ENCODE measurements at places on chromosomes 7 and 10. TPM values are rescaled to one million over a fixed set of nuclear protein-coding genes. Genes with fewer than 3 reads are reported as not detected.
A peak's percentile ranks its signal among the peaks of the same experiment; 100 is the strongest.

- no peaks in the 10 kb centered on the region for H3K4me1 ChIP-seq
- H3K27ac ChIP-seq, result no peak overlapping the region
- peaks cover 15% of the 10 kb centered on the region for H3K36me3 ChIP-seq
- H3K27me3 ChIP-seq, result no peaks in the 10 kb centered on the region
- no peak for DNase-seq
These were observed 133.1 kb downstream of the SNX13 start for GRCh38 chr7:17807242-17807641.

The CFAP69 gene
- total RNA-seq, result 6.9 TPM

GRCh38 chr7:44969049-44969700 is 9.6 kb downstream of the MYO1G start:
- H3K27me3 ChIP-seq, result no peaks in the 10 kb centered on the region
- DNase-seq, result no peak
- H3K27ac ChIP-seq, result no peak overlapping the region
- H3K4me3 ChIP-seq, result no peak overlapping the region
- no peaks in the 10 kb centered on the region for H3K36me3 ChIP-seq

- no peaks in the 10 kb centered on the region for H3K36me3 ChIP-seq
- H3K27ac ChIP-seq, result peak overlapping the region; percentile 95
- DNase-seq, result no peak
- H3K27me3 ChIP-seq, result no peaks in the 10 kb centered on the region
These were observed 15.4 kb downstream of the TAS2R60 start for GRCh38 chr7:143458681-143459080.

DNA sequence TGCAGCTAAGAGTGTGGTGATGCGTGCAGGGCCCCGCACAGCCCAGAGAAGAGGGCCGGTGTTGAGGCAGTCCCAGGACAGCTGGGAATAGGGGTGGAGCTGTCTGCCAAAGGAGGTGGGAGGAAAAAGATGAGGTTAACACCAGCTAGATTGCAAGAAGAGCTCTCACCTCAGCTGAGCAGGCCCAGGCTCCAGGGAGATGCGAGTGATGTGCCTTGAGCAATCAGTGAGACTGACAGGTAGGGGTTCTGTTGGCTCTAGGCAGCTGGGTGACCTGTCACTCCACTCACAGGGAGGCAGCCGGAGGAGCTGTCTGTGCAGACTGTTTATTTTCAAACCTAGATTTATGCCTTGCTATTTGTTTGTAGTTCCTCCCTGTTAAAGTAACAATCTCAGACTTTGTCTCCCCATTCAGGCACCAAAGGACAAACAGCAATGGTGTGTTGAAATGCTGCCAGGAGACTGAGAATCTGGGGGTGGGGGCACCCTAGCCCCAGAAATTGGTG is 205.1 kb upstream of the CXCL12 start:
- H3K27ac ChIP-seq, result no peak overlapping the region
- H3K4me3 ChIP-seq, result no peak overlapping the region
- H3K4me1 ChIP-seq, result no peaks in the 10 kb centered on the region
- no peaks in the 10 kb centered on the region for H3K27me3 ChIP-seq
- H3K36me3 ChIP-seq, result no peaks in the 10 kb centered on the region
- no peak for DNase-seq

DNA sequence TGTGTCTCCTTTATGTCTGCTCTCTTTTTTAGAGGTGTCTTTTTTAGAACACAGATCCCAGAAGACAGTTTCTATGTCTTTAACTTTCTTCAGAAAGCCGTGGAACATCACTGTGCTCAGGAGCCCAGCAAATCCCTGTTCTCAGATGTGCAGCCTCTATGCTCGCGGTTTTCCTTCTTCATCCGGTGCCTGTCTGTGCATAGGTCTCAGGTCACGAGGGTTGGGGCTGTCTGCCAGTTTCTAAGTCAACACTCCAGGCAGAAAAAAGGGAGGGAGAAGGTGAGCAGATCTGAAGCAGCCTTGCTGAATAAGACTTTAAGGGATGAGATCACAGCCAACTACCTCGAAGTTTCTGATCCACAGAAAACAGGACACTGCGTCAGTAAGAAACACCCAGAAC is 68.5 kb downstream of the CRTAC1 start:
- no peak for DNase-seq
- H3K4me3 ChIP-seq, result no peak overlapping the region
- H3K4me1 ChIP-seq, result no peaks in the 10 kb centered on the region
- no peak overlapping the region for H3K27ac ChIP-seq
- H3K36me3 ChIP-seq, result no peaks in the 10 kb centered on the region

The CHRM2 gene
- 5.2 TPM for total RNA-seq

- DNase-seq, result no peak
- no peaks in the 10 kb centered on the region for H3K36me3 ChIP-seq
- H3K4me3 ChIP-seq, result no peak overlapping the region
These were observed 8.9 kb downstream of the LCOR start for GRCh38 chr10:96840841-96841518.

GRCh38 chr7:130180571-130181262 is 24.5 kb downstream of the TMEM209 start:
- 0 out of 2 replicates have a peak overlapping the region, but pooled peaks have one; percentile 1 for H3K27ac ChIP-seq
- H3K36me3 ChIP-seq, result peaks cover 28% of the 10 kb centered on the region
- no peaks in the 10 kb centered on the region for H3K4me1 ChIP-seq
- H3K4me3 ChIP-seq, result no peak overlapping the region

- no peak overlapping the region for H3K4me3 ChIP-seq
- H3K36me3 ChIP-seq, result no peaks in the 10 kb centered on the region
- no peak overlapping the region for H3K27ac ChIP-seq
- H3K4me1 ChIP-seq, result no peaks in the 10 kb centered on the region
These were observed 36.7 kb upstream of the BTBD16 start for GRCh38 chr10:122234416-122234815.

GRCh38 chr7:17988858-17989257 is 38.8 kb downstream of the PRPS1L1 start:
- H3K36me3 ChIP-seq, result no peaks in the 10 kb centered on the region
- peaks cover 10% of the 10 kb centered on the region for H3K4me1 ChIP-seq
- no peaks in the 10 kb centered on the region for H3K27me3 ChIP-seq
- H3K4me3 ChIP-seq, result no peak overlapping the region
- H3K27ac ChIP-seq, result no peak overlapping the region
- DNase-seq, result no peak

GRCh38 chr7:5117095-5117970 is 71.7 kb downstream of the RBAK start:
- DNase-seq, result no peak
- H3K27me3 ChIP-seq, result no peaks in the 10 kb centered on the region
- H3K27ac ChIP-seq, result no peak overlapping the region
- no peaks in the 10 kb centered on the region for H3K4me1 ChIP-seq

GRCh38 chr10:123841115-123841514 is 50.5 kb downstream of the CPXM2 start:
- no peaks in the 10 kb centered on the region for H3K27me3 ChIP-seq
- H3K36me3 ChIP-seq, result no peaks in the 10 kb centered on the region
- DNase-seq, result no peak
- no peak overlapping the region for H3K27ac ChIP-seq

DNA sequence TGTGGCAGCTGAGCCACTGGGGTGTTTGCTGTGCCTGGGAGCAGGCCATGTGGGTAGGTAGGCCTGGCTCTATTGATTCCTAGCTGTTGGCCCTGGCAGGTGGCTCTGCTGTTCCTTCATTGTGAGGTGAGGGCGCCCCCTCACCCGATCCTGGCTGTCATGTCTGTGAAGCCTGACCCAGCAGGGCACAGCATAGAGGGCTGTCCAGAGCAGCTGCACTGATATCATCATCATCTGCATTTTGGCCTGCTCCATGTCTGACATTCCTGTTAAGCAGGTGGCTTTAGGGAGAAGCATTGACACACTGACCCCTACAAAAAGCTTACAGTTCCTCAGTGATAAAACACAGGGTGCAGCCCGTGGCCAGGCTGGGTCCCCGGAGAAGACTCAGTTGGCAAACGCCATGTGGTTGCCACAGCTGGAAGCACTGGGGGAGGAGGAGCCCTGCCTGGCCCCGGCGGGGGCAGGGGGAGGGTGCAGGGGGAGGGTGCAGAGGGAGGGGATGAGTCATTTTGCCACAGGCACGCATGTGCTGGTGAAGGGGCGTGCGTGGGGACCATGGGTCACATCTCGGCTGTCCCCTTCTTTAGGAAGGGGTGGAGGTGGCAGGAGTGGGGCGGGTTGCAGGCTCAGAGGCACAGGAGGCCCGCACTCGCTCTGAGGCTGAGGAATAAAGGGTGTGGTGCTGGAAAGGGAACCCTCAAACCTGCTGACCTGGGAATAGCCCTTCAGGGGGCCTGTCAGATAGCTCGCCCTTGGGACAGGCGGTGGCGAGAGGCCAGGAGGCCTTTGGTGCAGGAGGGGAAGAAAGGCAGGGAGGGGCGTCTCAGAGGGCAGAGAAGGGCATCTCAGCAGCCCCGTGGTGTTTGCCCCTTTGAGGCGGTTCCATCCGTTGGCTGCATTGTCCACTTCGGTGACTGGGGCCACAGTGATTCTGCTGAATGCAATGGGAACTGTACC is 31.6 kb downstream of the IKZF1 start:
- no peak overlapping the region for H3K27ac ChIP-seq
- H3K4me3 ChIP-seq, result no peak overlapping the region
- no peaks in the 10 kb centered on the region for H3K4me1 ChIP-seq

The AOAH gene
- total RNA-seq, result not detected

GRCh38 chr10:2121929-2122328 is 384.6 kb upstream of the ADARB2 start:
- H3K4me1 ChIP-seq, result no peaks in the 10 kb centered on the region
- no peaks in the 10 kb centered on the region for H3K36me3 ChIP-seq
- no peak overlapping the region for H3K27ac ChIP-seq
- no peaks in the 10 kb centered on the region for H3K27me3 ChIP-seq

The PKD2L1 gene
- total RNA-seq, result not detected

DNA sequence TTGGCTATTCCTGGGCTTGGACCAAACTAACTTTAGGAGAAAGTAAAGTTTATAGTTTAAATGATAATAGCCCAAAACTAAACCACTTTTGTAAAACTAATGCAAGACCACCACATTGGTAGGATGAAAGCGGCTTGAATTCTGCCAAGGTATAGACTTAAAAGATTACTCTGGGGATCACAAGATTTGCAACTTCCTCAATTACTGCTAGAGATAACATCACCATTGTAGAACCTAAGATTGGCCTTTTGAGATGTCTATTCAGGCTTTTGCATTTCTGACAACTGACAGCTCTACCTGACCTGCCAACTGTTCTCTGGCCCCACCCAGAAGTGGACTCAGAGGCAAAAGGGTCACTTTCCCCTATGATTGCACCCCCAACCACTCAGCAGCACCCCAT is 162.4 kb downstream of the TNS3 start:
- H3K27me3 ChIP-seq, result no peaks in the 10 kb centered on the region
- DNase-seq, result no peak

The GPRIN2 gene
- not detected for total RNA-seq

DNA sequence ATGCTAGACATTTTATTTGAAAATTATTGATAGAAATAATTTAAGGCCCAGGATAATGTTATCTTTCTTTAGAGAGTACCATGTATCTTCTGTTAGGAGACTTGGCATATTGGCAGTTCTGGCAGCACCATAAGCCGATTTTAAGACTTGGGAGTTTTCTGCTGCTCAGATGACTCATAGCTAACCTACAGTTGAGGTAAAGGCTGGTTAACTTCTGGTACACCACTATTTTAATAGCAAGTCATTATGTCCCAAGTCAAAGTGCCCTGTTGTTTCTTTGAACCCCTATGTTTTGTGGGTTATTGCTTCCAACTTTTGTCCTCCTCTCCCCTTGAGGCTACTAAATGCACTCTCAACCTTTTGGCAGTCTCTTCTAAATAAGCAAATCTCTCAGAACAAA is 25.2 kb downstream of the ATRNL1 start:
- no peak for DNase-seq
- no peak overlapping the region for H3K4me3 ChIP-seq
- H3K36me3 ChIP-seq, result no peaks in the 10 kb centered on the region
- H3K27me3 ChIP-seq, result 0 out of 2 replicates have a peak, but pooled peaks cover 3% of the 10 kb centered on the region
- H3K4me1 ChIP-seq, result no peaks in the 10 kb centered on the region
- H3K27ac ChIP-seq, result no peak overlapping the region

The CTAGE8 gene
- total RNA-seq, result 0.13 TPM

- no peaks in the 10 kb centered on the region for H3K4me1 ChIP-seq
- peak; percentile 36 for DNase-seq
- H3K27me3 ChIP-seq, result no peaks in the 10 kb centered on the region
- no peak overlapping the region for H3K27ac ChIP-seq
- H3K4me3 ChIP-seq, result no peak overlapping the region
- no peaks in the 10 kb centered on the region for H3K36me3 ChIP-seq
These were observed 2.2 kb upstream of the TMEM270 start for GRCh38 chr7:73858807-73859206.

The KNDC1 gene
- total RNA-seq, result 0.54 TPM

GRCh38 chr10:56327118-56327517 is 33.9 kb downstream of the ZWINT start:
- no peaks in the 10 kb centered on the region for H3K36me3 ChIP-seq
- no peak for DNase-seq
- no peak overlapping the region for H3K4me3 ChIP-seq
- no peaks in the 10 kb centered on the region for H3K4me1 ChIP-seq

DNA sequence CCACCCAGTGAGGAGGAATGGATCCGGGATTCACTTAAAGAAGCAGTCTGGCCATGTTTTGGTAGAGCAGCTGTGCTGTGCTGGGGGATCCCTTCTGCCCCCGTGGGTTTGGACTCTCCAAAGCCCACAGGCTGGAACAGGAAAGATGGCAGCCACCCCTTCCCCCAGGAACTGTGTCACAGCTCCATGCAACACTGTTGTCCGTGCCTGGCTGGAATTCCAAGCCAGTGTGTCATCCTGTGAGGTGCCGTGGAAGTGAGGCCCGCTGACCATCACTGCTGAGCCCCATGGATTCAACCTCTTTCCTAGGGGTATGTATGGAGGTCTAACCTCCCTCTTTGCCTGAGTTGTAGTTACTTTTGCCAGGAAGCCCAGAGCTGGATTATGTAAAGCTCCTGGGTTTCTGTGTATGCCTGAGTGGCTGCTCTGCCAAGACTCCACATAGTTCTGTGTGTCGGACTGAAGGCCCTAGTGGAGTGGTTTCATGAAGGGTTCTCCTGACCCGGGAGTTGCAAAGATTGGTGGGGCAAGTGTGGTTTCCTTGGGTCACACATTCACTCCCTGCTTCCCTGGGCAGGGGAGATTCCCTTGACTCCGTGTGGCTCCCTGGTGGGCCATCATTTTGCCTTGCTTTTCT is 35.1 kb upstream of the PCGF5 start:
- peak; percentile 79 for DNase-seq
- H3K27ac ChIP-seq, result peak overlapping the region; percentile 51
- peaks cover 24% of the 10 kb centered on the region for H3K4me1 ChIP-seq
- H3K4me3 ChIP-seq, result no peak overlapping the region
- H3K36me3 ChIP-seq, result no peaks in the 10 kb centered on the region
- no peaks in the 10 kb centered on the region for H3K27me3 ChIP-seq

DNA sequence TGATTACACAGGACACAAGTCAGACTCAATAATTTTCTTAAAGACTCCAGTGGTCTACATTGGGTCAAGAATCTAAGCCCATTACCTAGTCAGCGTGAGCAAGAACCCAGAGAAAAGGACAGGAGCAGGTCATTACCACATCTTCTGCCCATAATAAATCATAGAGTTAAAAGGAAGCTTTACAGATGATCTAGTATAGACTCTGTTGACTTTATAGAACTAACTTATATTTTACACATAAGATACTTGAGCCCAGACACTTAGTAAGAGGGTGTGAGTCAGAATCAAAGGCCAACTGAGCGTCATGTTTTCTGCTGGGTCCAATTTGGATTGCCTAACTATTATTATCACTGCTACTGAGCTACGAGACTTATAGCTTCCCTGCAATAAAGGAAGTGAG is 206.1 kb upstream of the NPSR1 start:
- H3K4me3 ChIP-seq, result no peak overlapping the region
- H3K36me3 ChIP-seq, result no peaks in the 10 kb centered on the region
- peaks cover 25% of the 10 kb centered on the region for H3K4me1 ChIP-seq
- no peaks in the 10 kb centered on the region for H3K27me3 ChIP-seq
- DNase-seq, result peak; percentile 81
- peak overlapping the region; percentile 3 for H3K27ac ChIP-seq

The ITPRIP gene
- 11.3 TPM for total RNA-seq

The RELN gene
- total RNA-seq, result 0.97 TPM

GRCh38 chr7:128962899-128963298 is 25.2 kb downstream of the IRF5 start:
- DNase-seq, result no peak
- H3K4me3 ChIP-seq, result no peak overlapping the region
- no peaks in the 10 kb centered on the region for H3K27me3 ChIP-seq
- peaks cover 13% of the 10 kb centered on the region for H3K4me1 ChIP-seq
